Esophagus (tissue), 2 donors: ENCODE measurements at places on chromosomes 4 and X. TPM values are rescaled to one million over a fixed set of nuclear protein-coding genes. Genes with fewer than 3 reads are reported as not detected.

MAGEB2 gene
- polyA plus RNA-seq: not detected

FAAH2 gene
- polyA plus RNA-seq: 7.6 TPM

HEPH gene
- 2.0 TPM for polyA plus RNA-seq

FAM47A gene
- not detected for polyA plus RNA-seq

SH3RF1 gene
- 1.8 TPM for polyA plus RNA-seq

MCF2 gene
- polyA plus RNA-seq: 0.06 TPM

GAGE12J gene
- polyA plus RNA-seq: not detected

SLC49A3 gene
- 3.8 TPM for polyA plus RNA-seq

EIF1AX gene
- polyA plus RNA-seq: 45.0 TPM

HTR2C gene
- polyA plus RNA-seq: not detected

EGFL6 gene
- 3.0 TPM for polyA plus RNA-seq

ADGRG2 gene
- polyA plus RNA-seq: 0.29 TPM

GUCY1B1 gene
- polyA plus RNA-seq: 1.7 TPM

DKC1 gene
- 43.0 TPM for polyA plus RNA-seq

IDUA gene
- polyA plus RNA-seq: 10.0 TPM

ARFIP1 gene
- polyA plus RNA-seq: 14.3 TPM
